ENCODE measurements at places on chromosomes 11 and 22. TPM values are rescaled to one million over a fixed set of nuclear protein-coding genes. Genes with fewer than 3 reads are reported as not detected.

Gene ARHGAP20
- 0.78 TPM for total RNA-seq

Gene GLB1L3
- not detected for total RNA-seq

Gene DNAJB13
- not detected for total RNA-seq

Gene KRTAP5-9
- total RNA-seq = not detected

Gene GRAP2
- total RNA-seq = 5.0 TPM

Gene OR8K3
- not detected for total RNA-seq

Gene HOATZ
- total RNA-seq = not detected

Gene SCT
- total RNA-seq = 1.1 TPM

Gene TMEM45B
- total RNA-seq = not detected

Gene OR5J2
- total RNA-seq = not detected

Gene LMF2
- 32.2 TPM for total RNA-seq

DNA sequence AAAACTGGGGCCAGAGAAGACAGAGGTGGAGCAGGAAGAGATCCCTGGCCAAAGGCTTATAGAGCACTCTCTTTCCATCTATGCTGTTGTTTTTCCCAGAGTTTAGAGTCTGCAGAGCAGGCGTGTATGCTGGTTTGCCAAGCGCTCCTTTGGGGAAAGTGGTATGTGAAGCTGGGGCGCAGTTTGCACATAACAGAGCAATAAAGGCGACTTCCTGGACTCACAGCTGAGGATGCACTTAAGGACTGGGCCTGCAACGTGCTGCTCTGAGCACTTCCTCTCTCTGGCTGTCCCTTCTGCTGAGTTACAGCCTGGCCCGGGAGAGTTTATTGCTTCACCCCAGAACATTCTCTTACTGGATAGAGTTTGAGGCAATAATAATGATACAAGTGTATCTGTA, 41.7 kb downstream of the THAP12 start:
- DNase-seq = peak; percentile 75

DNA sequence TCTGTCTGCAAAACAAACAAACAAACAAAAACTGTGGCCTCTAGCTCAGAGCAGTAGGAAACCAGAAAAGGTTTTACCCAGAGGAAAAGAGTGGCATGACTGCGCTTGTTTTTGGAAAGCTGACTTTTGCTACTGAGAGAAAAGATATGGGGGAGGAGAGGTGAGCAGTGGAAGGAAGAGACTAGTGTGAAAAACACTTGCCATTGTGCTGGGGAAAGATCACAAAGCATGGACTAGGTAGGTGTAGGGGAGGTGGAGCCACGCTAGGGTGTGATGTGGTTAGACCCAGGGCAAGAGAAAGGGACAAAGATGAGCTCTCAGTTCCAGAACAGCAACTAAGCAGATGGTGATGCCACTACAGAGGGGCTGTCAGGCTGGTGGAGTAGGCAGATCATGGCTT, 319.2 kb downstream of the LARGE1 start:
- no peak for DNase-seq

GRCh38 chr22:28900379-28900925, 17.1 kb downstream of the ZNRF3 start:
- no peak for DNase-seq

GRCh38 chr22:35891442-35891841, 137.2 kb downstream of the RBFOX2 start:
- DNase-seq = no peak

GRCh38 chr22:45837508-45837907, 139.5 kb downstream of the WNT7B start:
- DNase-seq = no peak

- no peak for DNase-seq
Observed at GRCh38 chr22:19522881-19523239, 1.4 kb downstream of the CLDN5 start.

DNA sequence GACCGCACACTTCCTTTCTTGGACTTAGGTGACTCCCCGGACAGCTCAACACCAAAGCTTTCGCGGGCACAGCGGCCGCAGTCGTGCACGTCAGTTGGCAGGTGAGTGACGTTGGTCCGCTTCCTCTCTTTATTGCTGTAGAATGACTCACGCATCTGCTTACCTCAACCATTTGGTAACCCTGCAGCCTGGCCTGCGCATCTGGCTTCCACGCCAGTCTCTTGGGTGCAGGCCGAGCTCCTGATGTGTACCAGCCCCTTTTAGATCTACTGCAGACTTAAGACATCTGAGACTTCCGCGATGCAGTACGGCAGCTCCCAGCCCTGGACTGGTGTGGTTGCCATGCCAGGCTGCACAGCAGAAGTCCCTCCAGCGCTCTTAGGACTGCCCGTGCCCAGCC, 12.4 kb upstream of the TRMU start:
- DNase-seq = no peak

- no peak for DNase-seq
Observed at GRCh38 chr11:61018059-61018458, 46.6 kb downstream of the CD6 start.

DNA sequence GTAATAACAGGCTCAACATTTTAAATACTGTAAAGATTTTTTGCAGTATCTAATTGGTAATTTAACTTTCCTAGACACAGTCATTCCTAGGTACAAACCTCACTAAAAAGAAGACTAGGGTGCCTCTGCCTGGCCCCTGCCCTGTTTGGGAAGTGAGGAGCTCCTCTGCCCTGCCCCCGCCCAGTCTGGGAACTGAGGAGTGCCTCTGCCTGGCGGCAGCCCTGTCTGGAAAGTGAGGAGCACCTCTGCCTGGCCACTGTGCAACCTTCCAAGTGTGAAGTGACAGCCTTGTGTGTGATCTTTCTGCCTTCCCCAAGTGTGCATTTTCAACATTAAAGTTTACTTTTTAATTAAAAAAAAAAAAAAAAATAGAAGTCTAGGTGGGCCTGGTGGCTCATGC, 4.2 kb downstream of the CHORDC1 start:
- peak; percentile 64 for DNase-seq

DNA sequence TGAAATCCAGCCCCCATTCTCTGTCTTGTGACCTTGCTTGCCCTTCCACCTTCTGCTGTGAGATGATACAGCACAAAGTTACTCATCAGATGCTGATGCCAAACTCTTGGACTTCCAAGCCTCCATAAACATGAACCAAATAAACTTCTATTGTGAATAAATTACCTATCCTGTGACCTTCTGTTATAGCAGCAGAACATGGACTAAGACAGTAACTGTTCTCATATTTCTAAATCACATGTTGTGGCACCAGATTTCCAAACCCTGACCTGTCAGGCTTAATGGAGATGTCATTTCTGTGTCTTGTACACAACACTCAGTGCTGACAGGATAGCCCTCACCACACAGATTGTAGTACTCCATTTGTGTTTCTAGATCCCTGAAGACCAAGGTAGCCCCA, 6.0 kb downstream of the SLC22A25 start:
- no peak for DNase-seq

GRCh38 chr11:69454018-69454417, 27.4 kb upstream of the LINC01488 start:
- DNase-seq = no peak

DNA sequence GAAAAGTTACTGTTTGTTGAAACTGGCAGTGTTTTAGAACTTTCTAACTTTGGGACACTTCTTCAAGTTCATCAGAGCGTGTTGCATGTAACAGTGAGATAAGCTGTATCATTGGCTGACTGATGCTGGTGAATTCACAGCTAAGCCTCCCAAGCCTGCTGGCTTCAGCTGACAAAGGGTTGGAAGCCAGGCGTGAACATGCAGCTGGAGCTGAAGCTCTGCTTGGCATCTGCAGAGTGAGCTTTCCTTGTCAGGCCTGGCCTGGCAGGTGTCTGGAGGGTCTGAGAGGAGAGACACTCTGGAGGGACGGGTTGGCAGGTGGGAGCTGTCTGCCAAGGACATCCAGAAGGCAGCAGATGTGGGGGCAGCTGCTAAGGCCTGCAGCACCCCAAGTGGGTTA, 1.5 kb downstream of the AMPD3 start:
- no peak for DNase-seq

DNA sequence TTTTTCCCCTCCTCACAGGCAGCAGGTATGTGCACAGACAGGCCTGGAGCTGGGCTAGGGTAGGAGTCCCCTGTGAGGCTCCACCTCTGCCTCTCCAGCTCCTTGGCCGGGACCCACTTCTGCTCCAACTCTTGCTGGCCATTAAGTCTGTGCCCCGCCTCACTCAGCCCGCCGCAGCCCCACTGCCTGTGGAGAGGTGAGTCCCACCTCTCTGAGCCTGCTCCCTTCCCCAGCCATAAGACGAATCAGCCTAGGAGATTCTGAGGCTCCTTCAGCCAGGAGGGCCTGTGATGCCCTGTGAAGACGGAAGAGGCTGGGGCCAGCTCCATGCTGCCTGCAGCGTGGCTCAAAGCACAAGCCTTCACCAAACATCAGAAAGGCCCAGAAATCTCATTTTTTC, 23.0 kb downstream of the TSKU start:
- DNase-seq = peak; percentile 55

- DNase-seq = no peak
Observed at GRCh38 chr11:83046621-83047172, 25.0 kb downstream of the RAB30 start.

GRCh38 chr11:112255067-112255720, 5.5 kb downstream of the PLET1 start:
- DNase-seq = no peak

GRCh38 chr11:67113231-67113721, 5.8 kb upstream of the KDM2A start:
- no peak for DNase-seq

DNA sequence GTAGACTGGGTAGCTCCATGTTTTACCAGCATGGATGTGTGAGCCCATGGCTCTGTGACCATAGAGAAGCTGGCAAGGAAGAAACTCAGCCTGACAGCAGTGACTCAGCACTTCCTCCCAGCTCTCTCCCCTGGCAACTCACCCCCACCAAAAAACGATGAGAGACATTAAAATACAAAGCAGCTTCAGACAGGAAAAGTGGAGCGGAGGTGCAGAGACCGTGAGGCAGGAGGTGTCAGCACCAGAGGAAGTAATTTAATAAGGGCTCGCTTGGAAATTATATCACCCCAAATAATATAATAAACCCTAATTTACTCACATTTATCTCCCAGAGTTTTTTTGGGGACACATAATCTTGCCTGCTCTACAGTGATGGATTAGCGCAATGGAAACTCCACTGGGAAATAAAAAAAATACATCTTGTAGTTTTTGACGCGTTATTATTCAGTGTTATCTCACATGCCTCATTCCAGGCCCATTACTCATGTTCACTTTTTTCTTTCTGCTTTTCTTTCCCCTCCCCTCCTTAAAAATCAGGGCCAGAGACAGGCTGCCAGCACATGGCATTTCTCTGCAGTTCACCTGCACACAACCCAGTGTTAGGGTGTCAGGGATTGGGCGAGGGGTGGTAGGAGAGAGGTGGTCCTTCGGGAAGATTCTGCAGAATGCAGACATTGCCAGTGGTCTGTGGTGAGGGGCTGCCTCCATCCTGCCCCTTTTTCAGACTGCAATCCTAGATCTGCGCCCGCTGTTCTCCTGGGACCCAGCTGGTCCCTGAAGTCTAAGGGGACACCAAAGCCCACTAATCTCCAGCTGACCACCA, 170.8 kb downstream of the BUD13 start:
- no peak for DNase-seq

GRCh38 chr11:37630866-37631265, 1032.8 kb upstream of the RAG2 start:
- no peak for DNase-seq

Data from right cardiac atrium (tissue), 5 donors.